IMR-90 (cell line): ENCODE measurements at places on chromosomes 12 and 14. TPM values are rescaled to one million over a fixed set of nuclear protein-coding genes. Genes with fewer than 3 reads are reported as not detected.
A peak's percentile ranks its signal among the peaks of the same experiment; 100 is the strongest.

DNA sequence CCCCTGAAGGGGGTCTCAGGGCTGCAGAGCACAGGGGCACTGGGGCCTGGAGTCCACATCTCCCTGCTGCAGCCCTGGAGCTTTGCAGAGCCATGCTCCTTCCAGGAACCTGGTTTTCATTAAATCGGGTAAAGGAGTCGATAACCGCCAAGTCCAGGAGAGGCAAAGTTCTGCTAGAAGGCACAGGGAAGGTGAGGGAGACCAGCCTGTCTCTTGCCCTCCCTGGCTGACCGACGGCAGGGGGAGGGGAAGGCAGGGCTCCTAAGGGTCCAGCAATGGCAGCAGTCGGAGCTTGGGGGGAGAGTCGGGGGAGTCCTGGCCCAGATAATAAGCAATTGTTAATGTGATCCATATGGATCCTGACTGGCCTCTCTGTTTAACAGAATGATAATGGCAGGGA, 3.0 kb downstream of the FIGNL2 start:
- no peak for DNase-seq

The NOS1 gene
- total RNA-seq = not detected in 2 replicates

DNA sequence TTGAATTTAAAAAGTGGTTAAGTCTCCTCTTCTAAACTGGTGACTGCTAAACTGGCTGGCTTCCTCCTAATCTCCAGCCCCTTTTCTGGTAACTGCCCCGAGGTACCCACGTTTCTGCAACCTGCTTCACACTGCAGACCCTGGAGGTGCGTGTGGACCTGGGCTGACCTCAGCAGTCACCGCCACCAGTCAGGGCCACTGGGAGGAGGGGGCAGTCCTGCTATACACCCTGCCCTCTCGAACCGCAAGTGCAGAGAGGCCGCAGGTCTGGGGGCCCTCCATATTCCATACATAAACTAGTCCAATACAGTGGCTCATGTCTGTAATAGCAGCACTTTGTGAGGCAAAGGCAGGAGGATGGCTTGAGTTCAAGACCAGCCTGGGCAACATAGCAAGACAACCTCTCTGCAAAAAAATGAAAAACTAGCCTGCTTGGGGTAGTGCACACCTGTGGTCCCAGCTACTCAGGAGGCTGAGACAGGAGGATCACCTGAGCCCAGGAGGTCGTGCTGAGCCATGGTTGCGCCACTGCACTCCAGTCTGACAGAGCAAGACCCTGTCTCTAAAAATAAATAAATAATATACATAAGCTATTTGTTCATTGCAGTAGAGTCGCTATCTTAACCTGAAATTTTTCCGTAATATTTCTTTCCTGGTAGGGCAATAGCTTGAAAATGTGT, 25.6 kb downstream of the VPS37B start:
- DNase-seq = no peak

- peak; percentile 85 for DNase-seq
These were observed 14.0 kb upstream of the DPF3 start for GRCh38 chr14:72907886-72908285.

- no peak for DNase-seq
These were observed 418 bp downstream of the AMN1 start for GRCh38 chr12:31728289-31728916.

DNA sequence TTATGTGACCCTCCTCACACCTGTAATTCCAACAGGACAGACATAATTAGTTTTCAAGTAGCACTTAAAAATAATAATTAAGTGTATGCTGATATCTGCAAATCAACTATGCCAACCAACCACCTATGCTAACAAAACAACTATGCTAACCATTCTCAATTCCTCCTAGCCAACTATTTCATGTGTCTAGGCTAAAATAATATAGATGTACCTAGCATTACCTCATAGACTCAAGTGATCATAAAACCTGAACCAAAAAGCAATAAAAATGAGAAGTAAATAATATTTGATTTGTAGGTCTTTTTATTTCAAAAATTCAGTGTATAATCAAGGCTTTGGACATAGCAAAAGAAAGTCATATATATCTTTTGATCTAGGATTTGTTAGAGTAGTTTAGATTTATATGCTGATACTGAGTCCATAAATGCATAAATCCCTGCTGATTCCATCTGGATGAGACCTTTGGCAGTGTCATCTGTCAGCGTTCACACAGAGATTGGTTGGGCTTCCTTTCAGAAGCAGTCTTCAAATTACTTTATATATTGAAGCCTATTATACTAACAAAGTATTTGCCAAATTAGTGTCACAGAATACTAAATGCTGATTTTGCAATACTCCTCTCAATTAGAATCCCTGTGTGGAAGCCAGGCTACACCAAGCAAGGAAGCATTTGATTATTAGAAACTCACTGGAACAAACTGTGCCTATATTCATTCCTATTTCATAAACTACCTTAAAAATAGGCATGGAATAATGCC, 101.4 kb upstream of the PPM1H start:
- DNase-seq = no peak

The POTEG gene
- not detected in 2 replicates for total RNA-seq

- no peak for DNase-seq
These were observed 3.8 kb upstream of the TAS2R10 start for GRCh38 chr12:10829994-10830393.

The SDR9C7 gene
- not detected in 2 replicates for total RNA-seq

The ZC3H14 gene
- total RNA-seq = 103 and 111 TPM in 2 replicates

The NR4A1 gene
- 6.6 and 23.1 TPM in 2 replicates for total RNA-seq

DNA sequence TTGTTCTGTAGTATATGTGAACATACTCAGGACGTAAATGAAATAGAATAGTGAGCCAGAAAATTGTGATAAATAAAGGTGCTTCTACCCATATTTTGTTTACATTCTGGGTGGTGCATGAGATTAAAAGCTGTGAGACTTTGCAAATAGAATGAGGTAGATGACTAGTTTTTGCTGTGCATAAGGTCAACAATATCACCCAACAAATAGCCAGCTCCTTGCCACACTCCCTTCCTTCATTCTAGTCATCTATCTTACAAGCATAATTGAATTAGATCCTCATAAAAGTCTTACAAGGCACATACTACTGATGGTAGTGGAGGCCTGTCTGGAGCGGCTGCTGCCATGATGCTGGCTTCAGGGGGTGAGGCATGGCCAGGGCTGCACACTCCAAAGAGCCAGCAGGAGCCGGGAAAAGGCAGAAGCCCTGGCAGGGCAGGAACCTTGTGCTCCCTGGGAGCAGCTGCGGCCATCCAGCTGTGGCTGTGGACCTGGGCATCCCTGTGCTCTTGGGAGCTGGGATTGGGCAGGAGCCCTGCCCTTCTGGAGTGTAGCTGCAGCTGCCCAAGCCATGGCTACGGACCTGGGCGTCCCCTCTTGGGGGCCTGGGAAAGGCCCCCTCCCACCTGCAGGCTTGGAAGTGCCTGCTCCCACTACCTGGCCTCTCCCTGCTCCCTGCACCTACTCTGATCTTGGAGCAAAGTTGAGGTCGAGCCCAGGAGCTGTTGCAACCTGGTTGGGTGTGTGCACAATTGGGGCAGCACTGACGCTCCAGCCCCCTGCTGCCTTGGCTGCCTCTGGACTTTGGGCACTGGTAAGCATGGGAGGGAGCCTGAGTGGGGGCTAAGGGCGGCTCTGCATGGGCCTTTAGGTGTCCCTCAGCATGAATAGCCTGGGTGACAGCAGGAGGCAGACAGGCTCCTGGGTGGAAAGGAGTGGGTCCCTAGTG, 112.8 kb downstream of the DACT1 start:
- no peak for DNase-seq

The TMTC2 gene
- 1.4 TPM in 2 replicates for total RNA-seq

GRCh38 chr12:95487024-95487423, 13.1 kb downstream of the METAP2 start:
- no peak for DNase-seq

The LRP1 gene
- total RNA-seq = 73.1 and 75.5 TPM in 2 replicates

DNA sequence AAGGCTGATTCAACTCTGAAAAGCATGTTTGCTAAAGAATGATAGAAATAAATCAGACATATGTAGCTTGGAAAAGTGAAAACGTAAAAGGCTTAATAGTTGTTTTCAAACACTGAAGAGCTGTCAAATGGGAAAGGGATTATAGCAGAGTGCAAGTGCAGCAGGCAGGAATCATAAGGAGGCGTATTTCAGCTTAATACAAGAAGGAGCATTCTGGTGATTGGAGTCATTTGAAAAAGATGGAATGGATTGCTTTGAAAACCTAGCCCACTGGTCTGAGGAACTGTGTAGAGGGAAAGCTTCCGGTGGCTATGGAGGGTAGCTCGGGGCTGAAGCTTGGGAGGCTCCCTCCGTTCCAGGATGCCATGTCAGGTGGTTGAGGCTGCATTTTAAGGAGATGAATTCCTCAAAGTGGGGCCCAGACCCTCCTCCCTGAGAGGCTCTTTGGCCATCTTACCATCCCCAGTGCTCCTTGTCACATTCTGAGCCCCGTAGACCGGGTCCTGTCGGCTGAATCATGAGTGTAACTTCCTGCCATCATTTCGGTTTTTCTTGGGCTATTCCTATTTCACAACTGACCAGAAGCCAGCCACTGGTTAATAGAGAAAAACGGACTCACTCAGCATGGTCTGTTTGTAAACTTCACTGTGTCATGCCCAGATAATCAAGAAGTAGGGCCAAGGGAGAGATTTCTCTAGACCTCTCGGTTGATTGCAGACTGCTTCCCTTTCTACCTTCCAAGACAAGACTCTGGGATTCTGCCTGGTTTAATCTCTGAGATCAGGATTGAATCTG, 6.5 kb downstream of the WNT5B start:
- no peak for DNase-seq

The TMEM229B gene
- total RNA-seq = under 0.01 TPM in 1 of 2 replicates, not detected in the other

The FOXG1 gene
- total RNA-seq = not detected in 2 replicates

The ACSM4 gene
- total RNA-seq = not detected in 2 replicates

GRCh38 chr14:103031566-103031911, 25.8 kb downstream of the CDC42BPB start:
- no peak for DNase-seq

DNA sequence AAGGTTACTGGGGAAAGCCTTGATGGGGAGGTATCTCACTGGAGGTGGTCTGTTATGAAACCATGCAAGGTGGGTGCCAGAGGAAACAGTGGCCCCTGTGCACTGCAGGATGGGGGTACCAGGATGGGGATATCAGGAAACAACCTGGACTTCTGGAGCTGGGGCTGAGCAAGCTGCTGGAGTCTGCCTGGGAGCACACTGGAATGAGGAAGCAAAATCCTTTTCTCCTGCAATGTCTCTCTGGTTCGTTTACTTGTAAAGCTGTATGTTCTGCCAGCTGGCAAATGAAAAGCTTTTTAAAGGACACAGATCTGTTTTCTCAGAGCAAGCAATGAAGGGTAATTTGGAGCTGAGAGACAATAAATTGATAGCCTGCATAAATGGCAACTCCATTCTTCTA, 23.2 kb upstream of the SERPINA1 start:
- DNase-seq = no peak

DNA sequence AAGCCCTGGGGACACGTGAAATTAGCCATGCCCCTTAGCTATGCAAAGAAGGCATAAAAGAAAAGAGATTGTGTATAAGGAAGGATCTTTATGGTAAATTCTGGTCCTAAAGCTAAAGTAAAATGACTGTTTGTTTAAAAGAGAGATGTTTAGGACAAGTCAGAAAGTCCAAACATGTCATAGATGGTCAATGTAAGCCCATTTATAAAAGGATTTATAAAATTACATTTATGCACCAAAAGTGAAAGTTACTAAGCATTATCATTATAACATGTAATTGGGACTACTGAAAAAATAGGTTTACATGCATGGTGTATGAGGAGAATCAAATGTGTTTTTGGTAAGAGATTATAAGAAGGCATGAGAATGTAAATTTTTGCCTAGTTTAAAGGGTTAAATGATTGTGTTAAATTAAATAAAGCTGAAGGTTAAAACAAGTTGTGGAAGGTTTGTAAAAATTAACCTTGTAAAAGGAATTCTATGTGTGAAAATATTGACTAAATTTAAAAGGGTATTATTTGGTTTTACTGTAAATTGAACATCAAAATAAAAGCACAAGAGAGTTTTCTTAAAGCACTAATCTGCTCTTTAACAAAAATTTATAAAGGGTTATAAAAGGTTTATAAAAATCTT, 50.4 kb upstream of the TSPAN8 start:
- DNase-seq = no peak

GRCh38 chr12:122201381-122201780, 2.1 kb upstream of the B3GNT4 start:
- DNase-seq = no peak

DNA sequence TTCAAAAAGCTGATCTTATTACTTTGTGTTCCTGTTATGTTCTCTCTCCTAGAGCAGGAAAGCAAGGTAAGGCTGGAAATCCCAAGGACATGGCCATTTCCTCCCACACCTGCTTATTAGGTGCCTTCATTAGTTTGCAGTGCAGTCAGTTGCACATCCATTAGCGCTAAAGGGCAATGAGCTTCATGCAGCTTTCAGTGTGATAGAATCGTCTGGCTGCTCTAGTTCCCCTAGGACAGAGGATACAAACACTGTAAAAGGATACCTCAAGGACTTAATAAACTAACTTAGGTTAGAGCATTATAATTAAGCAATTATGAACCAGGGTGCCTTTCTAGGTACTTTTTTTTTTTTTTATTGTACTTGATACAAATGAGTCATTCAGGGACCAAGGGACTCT, 21.1 kb downstream of the TMEM117 start:
- no peak for DNase-seq

The CFL2 gene
- 151 and 187 TPM in 2 replicates for total RNA-seq

The RBM19 gene
- 18.3 and 19.2 TPM in 2 replicates for total RNA-seq

The FGF6 gene
- total RNA-seq = not detected in 2 replicates

DNA sequence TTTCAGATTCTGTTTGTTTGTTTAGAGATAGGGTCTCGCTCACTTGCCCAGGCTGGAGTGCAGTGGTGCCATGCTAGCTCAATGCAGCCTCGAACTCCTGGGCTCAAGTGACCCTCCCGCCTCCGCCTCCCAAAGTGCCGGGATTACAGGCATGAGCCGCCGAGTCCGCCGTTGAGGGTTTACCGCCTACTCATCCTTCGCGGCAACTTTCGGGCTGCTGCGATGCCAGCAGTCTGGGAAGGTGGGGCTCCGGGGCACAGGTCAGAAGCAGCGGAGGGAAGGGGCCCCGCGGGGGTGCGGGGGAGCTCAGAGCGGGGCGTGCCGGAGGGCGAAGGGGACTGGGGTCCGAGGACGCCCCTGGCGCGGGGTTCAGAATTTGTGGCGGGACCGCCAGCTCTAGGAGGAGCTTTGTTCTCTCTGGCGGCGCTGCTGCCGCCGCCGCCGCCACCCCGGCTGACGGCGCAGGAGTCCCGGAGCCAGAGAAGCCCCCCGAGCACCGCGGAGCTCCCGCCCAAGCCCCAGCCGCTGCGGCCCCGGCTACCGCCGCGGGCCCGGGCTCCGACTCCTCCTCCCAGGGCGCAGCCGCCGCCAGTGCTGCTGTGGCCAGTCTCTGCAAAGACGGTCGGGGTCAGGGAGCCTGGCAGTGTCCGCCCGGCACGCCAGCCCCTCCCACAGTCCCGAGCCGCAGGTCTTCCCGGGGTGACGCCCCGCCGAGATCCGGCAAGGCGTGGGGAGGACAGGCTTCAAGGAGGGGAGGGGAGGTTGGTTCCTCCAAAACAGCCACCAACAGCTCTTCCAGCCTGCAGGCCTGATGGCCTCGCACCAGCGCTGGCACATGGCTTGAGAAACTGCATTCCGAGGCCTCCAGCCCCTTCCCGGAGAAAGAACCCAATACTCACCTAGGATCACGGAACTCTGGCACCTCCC, 10.9 kb upstream of the KRT77 start:
- DNase-seq = no peak
